Stimulated activated CD4-positive, alpha-beta T cell treated with anti-CD3 and anti-CD28 coated beads, Interleukin-15, amount 100 ng/mL, for 48 hours (primary cell): ENCODE measurements at places on chromosomes 3 and 15.

DNA sequence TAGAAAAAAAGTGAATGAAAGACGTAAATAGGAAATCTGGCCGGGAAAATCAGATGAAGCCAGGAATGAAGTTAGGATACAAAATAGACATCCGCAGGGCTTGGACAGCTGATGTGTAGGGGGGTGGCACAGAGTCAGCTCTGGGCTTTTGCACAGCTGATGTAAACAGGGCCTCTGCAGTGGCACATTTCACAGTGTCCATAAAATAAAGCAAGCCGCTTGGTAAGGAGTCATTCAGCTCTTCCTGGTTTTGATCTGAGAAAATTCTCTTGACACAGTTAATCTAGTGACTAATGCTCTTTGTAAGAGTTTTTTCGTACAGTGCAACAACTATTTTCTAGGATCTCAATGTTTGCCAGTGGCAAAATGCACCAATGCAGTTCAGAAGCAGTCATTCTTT lies 153.3 kb downstream of the USP13 start:
- no peak for DNase-seq

DNA sequence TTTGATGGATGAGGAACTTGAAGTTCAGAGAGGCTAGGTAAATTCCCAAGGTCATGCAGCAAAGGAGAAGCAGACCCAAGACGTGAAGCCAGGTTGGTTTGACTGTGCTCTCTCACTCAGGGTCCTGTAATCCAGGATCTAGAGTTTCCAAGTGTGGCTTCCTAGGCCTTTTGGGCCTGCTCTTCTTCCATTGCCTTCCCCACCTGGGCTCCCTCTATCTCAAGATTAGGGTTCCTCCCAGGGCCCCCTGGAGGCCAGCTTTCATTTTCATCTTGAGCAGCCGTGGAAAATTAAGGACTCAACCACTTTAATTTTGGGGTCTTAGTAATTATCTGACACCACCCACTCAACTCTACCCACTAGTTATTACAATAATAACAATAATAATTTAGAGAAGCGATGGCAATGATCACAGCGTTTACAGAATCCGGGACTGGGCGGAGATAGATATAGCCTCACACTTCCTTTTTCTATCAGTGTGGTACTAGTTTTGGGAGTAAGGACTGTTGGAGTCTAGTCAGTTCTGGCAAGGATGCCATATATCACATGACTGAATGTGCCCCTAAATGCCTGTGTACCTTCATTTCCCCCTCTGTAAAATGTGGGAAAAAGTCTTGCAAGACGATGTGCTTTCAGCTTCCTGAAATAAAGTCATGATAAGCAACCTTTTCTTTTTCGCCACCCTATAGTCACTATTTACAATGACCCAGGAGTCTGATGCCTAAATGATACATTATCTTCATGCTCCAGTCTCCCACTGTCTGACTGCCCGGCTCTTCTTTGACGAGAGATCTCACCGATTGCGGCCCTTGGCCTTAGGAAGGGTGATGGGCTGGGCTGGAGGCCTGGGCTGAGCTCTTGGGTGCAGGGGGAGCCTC lies 30.2 kb upstream of the MAGEF1 start:
- DNase-seq = no peak

GRCh38 chr3:185585518-185585858 lies 607 bp upstream of the SENP2 start:
- DNase-seq = no peak

DNA sequence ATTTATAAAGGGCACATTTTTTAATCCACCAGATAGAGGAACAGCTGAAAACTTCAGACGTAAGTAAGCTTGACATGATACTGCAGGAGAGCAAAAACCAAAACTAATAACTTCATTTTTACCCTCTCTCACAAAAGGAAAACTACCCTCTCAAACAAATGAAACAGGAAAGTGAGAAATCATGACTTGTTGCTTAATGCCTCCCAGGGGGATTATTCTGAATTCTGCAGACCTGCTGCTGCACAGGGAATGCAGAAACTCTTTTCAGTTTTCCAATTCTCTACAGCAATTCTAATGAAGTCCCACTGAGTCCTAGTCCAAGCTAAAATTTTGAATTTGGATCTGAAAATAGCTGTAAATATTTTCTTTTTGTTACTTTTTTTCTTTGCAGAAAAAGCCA lies 637.1 kb upstream of the CCDC54 start:
- no peak for DNase-seq

- DNase-seq = no peak
Observed at GRCh38 chr15:88621789-88622604, 857 bp downstream of the AEN start.

DNA sequence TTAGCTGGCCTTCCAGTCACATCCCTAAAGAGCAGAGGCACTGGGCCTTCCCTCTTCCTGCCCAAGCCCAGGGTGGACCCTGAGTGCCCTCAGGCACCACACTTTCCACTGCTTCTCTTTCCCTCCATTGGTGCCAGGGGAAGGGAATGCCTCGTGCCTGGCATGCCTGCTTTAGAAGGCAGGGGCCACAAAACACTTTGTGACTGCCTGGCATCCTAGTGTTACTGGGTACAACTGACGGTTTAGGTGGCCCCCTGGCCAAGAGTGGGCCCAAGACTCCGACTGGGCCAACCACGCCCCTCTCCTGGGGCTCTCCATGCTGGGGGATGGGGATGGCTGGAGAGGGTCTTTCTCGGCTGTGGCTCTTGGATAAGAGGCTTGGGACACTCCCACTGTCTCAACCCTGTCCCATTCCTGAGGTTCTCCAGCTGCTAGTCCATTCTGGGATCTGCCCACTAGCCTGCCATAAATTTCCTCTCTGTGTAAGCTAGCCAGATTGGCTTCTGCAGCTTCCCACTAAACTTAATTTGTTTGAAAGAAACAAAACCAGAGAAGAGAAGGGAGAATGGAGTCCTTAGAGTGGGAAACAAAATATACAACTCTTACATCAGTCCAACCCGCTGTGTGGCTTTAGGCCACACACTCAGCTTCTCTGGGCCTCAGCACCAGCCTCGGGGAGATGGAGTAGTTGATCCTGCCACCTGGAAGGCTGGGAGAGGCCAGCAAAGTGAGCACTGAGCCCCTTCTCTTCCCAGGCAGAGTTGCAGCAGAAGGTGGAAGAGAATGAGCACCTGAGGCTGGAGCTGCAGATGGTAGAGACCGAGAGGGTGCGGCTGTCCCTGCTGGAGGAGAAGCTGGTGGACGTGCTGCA lies 24.1 kb upstream of the GP9 start:
- no peak for DNase-seq
